ENCODE measurements at places on chromosomes 2 and 18.
A peak's percentile ranks its signal among the peaks of the same experiment; 100 is the strongest.

- no peak for DNase-seq
Observed at GRCh38 chr2:149038442-149039212, at the start of gene LYPD6B. Gene LYPD6B, plus strand, starts transcription at chr2:149038699. Its CDS starts 92,250 bp downstream, at chr2:149130949.

DNA sequence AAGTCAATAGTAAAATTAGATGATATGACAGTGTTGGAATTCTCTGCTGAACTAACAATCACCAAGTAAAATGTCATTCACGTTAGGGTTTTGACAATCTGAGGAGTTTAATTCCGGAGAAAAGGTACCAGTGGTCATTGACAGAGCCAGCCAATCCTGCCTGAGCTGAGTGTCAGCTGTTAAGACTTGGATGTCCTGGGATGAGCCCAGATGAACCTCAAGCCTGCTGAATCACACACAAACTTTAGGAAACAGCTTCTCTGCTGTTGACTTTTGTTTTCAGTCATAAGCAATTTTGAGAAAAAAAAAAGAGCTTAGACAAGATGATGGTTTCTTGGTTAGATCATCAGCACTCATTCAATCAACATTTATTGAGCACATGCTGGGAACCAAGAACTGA, 600.0 kb upstream of the SLC39A10 start:
- no peak for DNase-seq

- no peak for DNase-seq
Observed at GRCh38 chr2:200461846-200462710, 47.8 kb downstream of the KCTD18 start.

- no peak for DNase-seq
Observed at GRCh38 chr2:43605851-43606250, 10.0 kb upstream of the THADA start.

- DNase-seq: no peak
Observed at GRCh38 chr2:180971811-180972210, 8.6 kb upstream of the UBE2E3 start.

- DNase-seq: no peak
Observed at GRCh38 chr18:7657050-7657449, 89.9 kb downstream of the PTPRM start.

- DNase-seq: no peak
Observed at GRCh38 chr2:45141883-45142866, 132.9 kb upstream of the SIX2 start.

DNA sequence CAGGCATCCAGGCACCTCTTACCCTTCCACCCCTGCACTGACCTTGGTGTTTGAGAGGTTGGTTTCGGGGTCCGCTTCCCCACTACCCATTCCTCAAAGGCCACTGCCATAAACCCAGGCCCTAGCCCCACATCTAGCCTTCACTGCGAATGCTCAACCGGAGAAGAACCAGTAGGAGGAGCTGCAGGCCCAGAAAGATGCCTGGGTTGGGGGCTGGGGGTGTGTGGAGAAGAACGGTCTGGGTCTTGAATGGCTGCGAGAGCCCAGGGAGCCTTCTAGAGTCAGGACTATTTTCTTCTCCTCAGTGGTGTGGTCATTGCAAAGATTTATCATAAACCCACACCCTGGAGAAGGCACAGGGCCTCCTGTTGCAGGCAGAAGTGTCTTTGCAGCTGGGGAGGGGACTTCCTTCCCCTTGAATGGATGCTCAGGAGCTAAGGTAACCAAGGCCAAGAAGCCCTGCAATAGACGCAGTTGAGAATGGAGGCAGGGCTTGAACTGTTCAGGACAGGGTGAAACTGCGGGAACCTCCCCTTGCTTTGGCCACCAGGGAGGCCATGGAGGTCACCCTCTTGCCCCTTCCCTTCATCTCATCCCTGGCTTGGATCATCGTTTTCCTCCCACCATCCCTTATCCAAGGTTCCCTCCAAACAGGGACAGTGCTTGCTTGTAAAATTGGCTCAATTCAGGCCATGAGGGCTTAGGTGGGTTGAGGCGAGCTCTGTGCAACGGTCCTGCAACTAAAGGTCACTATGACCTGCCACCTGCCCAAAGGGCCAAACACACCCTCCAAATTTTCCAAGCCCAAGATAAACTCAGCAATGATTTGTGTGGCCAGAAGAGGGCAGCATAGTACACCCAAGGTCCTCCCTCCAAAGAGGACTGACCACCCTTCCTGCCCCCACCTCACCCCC, 20.9 kb downstream of the THNSL2 start:
- peak; percentile 48 for DNase-seq

DNA sequence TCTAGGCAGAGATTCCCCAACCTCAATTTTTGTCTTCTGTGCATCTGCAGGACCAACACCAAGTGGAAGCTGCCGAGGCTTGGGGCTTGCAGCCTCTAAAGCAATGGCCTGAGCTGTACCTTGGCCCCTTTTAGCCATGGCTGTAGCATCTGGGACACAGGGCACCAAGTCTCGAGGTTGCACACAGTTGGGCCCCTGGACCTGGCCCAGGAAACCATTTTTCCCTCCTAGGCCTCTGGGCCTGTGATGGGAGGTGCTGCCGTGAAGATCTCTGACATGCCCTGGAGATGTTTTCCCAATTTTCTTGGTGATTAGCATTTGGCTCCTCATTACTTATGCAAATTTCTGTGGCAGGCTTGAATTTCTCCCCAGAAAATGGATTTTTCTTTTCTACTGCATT, 105.7 kb upstream of the LDAH start:
- DNase-seq: no peak

DNA sequence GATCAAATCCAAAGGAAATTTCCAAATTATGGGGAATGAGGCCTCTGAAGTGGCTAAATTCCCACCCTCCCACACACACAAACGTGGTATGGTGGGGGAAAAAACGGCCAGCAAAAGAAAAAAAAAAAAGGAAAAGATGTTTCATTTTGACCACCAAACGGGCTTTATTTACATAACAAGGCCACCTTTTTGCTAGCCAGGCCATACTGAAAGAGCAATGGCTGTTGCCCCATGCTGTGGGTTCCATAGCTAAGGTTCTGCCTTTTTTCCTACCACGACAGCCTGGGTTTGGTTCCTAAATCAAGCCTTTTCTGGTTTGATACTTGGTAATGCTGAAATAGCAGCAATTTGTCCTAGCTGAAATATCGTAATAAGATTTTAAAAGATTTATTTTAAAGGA, 14.0 kb upstream of the IL1B start:
- DNase-seq: no peak

GRCh38 chr2:68878753-68879152, 7.6 kb upstream of the BMP10 start:
- DNase-seq: no peak

- DNase-seq: no peak
Observed at GRCh38 chr2:11617984-11618707, 51.8 kb downstream of the NTSR2 start.

All from hematopoietic multipotent progenitor cell treated with erythropoietin and hydrocortisone succinate and interleukin-3 and kit ligand, for 17 days (in vitro differentiated cells).